Stimulated activated CD8-positive, alpha-beta memory T cell treated with anti-CD3 and anti-CD28 coated beads, Interleukin-15, amount 100 ng/mL, for 4 hours (primary cell): ENCODE measurements at places on chromosomes 6 and 20.

DNA sequence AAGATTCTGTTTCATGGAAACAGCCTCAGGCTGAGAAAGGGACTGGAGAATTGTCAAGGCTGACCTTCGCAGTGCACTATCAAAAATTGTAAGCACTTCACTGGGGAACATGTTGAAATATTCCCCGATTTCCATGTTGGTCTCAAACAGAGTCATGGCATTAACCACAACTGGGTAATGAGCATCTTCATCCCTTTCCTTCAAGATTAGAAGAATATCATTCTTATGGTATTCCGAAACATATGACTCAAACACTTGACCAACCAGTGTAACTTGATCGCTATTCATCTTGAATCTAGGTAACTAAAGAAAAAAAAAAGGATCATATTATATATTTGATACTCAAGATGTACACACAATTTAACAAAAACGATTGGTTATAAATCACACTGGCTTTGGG lies 3.5 kb downstream of the MCM9 start:
- no peak for DNase-seq

- DNase-seq: no peak
Observed at GRCh38 chr20:62219101-62219991, 732 bp downstream of the HRH3 start.

DNA sequence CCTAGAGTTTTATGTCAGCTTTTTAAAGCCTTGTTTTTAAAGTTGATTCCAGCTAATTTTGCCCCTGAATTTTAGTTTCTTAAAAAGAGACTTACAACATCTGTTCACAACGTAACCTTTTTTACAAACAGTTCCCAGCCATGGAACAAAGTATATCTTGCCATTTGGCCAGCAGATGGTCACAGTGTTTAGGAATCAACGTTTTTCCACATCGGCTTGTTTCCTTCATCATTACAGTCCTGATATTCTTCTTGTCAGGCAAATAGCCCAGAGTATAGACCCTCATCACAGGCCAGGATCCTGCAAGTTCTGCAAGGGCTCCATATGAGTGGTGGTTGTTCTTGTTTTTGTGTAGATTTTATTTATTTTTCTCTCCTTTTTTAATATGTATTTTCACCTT lies 341.7 kb upstream of the HTR1E start:
- DNase-seq: no peak

DNA sequence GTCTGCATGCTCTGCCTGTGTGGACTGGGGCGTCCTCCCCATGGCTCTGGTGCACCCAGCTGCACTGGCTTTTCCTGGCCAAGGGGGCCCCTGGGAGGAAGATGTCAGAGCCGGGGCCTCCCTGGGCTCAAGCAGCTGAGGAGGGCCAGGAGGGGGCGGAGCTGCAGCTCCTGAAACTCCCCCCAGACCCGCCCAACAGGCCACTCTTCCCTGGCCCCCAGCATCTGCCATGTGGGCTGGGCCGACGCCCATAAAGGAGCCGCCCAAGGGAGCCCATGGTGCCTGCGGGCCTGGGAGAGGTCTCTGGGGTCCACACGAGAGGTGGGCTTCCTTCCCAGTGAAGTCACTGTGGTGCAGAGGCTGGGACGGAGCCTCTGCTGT lies 4.0 kb downstream of the RBBP8NL start:
- DNase-seq: no peak

- no peak for DNase-seq
Observed at GRCh38 chr20:58073945-58074856, 154.3 kb downstream of the ANKRD60 start.

DNA sequence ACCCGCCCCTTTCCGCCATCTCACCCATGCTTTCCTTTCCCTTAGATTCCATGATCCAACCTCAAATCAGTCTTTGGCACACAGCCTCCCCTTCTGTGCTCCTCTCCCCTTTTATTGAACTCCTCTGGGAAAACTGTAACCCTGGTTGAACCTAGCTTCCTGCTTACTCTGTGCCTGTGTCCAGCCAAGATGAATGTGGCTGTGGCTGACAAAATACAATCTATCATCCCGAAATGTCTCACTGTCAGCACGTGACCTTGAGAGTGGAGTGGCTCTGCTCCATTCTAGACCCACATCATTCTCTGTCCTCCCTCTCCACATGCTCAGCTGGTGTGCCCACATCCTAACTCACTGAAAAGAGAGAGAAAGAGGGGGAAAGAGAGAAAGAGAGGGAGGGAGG lies 11.0 kb downstream of the NCR2 start:
- no peak for DNase-seq

DNA sequence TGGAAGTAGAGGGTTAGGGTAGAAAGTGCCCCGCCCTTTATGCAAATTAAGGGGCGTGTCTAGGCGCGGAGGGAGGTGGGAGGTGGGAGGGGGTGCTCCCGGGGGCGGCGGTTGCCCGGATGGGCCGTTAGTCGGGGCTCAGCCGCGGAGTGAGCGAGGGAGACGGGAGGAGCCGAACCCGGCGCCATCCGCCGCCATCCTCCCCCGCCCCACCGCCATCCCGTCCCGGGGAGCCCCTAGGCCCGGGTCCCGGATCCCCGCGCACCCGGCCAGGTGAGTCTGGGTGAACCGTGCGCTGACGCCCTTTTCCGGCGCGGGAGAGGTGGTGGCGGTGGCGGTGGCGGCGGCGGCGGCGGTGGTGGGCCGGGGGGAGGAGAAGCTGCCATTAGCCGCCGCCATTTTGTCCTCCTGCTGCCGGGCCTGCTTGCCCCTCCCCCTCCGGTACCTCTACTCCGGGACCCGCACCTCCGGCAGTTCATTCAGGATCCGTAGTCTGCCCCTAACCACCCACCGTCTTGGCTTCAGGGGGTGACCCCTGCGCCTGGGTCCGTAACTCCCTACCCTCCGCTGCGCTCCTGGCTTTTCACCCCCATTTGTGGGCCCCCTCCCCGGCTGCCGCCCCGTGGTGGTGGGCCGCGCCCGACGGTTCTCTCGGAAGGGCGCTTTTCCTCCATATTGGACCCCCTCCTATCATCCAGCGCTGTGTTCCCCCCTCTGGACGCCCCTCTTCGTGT lies at the start of gene PRRC2A:
TSS of gene PRRC2A (plus strand) at position 130 of the 734 bp plus-strand sequence. CDS start 2,075 bp downstream, outside the sequence.
- DNase-seq: peak; percentile 89

- DNase-seq: no peak
Observed at GRCh38 chr6:125415913-125416312, 114.1 kb upstream of the HDDC2 start.

- DNase-seq: no peak
Observed at GRCh38 chr6:166274739-166275370, 33.3 kb downstream of the PRR18 start.

GRCh38 chr6:89205819-89206218 lies 11.3 kb downstream of the GABRR1 start:
- no peak for DNase-seq

DNA sequence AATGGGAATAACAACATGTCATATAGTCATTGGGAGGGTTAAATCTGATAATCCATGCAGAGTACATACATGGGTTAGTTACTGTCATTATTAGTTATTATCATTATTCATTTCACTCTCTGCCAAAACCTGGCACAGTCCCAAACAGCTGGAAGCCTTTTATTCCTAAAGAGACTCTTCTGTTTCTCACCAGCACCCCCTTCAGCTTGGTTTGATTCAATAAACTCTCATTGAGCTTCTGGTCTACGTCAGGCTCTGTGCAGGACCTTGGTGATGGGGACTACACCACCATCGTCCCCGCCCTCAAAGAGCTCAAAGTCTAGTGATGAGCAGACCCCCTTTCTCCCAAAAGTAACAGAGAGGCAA lies 2.3 kb downstream of the KCNK15 start:
- DNase-seq: no peak

GRCh38 chr6:18263418-18264218 lies 712 bp downstream of the DEK start:
- no peak for DNase-seq

- no peak for DNase-seq
Observed at GRCh38 chr6:151962246-151962846, 154.9 kb downstream of the ESR1 start.

DNA sequence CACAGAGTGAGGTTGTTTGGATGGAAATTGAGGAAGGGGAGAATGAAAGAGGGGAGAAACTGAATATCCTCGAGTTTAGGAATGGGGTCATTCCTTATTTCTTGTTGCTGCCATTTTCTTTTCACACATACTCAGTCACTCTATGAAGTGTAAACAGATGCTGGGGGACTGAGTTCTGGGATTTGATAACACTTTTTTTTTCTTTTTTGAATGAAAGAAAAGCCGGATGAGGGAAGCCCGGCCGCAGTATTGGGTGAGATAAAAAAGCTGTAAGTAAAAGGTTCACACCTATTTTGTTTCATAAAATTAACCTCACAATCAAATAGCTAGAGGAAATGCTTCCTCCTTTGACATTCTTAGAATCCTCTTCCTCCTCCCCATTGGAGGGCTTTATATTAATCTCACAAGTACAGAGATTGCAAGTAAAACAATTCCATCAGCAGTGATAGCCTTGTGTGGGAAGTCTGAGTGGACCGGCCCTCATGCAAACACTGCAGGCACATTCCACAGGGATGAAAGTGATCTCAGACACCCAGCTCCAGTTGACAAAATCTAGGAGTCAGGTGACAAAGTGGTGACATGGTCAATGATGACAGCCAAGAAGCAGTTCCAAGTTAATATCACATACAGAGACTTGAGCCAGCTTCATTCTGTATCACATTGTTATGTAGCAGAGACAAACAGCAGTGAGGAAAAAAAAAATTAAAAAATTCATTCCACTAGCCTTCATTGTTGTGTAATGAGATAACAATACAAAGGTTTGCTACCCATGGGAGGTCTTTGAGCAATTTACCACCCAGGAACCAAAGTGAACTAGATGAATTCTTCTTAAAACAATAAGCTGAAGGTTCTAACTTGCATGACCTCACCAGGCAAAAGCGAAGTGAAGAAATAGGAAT lies 391.1 kb upstream of the HSF2 start:
- DNase-seq: no peak

DNA sequence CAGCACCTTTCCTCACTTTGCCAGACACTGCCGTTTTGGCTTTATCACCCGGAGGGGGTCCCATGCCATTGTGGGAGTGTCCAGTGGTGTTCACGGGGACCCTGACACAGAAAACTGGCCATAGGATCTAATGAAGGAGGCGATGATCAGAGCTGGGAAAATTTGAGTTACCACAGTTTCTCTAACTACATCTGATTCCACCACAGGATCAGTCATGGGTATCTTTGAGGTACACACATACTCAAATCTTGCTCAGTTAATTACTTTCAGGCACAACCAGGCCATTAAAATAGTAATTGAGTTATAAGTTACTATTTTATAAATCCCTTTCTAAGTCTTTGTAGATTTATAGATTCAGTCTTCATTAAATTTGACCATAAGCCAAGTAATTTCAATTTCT lies 215.1 kb downstream of the PRL start:
- no peak for DNase-seq

DNA sequence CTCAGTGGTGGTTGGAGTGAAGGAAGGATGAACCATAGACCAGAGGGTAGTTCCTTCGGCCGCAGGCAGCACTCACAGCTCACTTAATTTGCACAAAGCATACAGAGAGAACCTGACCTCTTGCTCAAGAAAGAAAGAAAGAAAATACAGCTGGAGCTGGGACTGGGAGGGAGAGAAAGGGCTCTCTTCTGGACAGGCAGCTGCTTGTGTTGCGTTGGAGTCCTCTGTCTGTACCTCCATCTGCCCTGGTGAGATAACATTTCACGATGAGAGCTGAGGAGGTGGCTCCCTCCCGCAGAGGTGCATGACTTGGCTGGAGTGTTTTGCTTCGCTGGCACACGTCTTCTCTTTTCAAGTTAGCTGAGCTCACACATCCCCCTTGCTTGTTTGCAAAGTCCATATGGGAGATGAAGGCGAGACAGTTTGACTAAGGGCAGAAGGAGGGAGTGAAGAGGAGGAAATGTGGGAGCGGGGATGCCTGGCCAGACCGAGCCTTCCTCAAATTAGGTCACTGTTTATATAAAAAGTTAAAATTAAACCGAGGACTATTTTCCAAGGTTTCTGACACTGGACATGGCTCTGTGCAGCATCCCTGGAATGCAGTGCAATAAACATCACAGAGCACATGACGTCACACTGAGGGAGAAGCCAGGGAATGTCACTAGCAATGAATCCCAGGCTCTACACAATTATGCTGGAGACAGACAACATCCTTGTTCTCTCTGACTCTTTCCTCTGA lies 359.4 kb downstream of the CD83 start:
- no peak for DNase-seq

DNA sequence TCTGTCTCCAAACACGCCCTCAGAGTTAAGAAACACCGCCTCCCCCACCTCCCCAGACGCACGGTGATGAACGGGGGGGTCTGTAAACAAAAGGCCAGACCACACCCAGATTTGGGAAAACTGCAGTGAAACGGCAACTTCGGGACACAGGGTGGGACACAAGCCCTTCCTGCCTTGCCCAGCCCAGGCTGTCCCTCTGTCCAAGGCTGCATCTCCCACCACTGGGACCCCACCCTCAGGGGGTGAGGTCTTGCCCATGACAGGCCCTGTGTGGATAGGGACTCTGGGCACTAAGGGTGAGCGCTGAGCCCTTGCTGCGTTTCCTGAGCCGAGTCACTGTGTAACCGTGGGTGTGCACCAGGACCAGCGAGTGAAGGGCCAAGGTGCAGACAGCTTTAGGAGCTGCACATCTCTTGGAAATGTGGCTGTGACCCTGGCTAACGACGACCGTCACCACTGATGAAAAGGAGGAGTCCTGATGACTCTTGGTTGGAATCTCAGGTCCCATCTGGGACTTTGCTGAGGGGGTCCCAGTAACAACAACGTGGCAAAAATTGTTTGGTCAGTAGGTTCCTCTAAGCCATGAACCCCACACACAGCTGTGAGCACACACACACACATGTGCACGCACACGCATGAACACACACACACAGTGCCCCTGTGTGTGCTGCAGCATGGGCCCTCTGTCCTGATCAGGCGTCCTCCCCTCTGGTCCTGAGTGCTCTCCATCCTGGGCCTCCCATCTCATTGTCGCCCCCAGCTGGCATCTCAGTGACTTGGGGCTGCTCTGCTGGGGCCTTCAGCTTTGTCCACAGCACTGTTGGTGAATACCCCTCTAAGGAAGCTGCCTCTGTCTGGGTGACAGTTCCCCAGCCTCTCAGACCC lies 100.6 kb downstream of the RAMACL start:
- no peak for DNase-seq

- no peak for DNase-seq
Observed at GRCh38 chr6:75171986-75172385, 33.9 kb downstream of the COL12A1 start.

DNA sequence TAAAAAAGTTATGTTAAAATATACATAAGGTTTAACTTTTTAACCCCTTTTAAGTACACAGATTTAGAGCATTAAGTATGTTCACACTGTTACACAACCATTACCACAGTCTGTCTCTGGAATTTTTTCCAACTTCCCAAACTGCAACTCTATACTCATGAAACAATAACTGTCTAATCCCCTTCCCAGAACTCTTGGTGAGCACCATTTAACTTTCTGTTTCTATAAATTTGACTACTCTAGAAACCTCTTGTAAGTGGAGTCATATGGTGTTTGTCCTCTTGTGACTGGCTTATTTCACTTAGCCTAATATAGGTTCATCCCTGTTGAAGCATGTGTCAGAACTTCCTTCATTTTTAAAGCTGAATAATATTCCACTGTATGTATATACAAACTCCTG lies 98.1 kb downstream of the MAP3K7 start:
- DNase-seq: no peak
